ENCODE measurements at places on chromosomes 4 and X. TPM values are rescaled to one million over a fixed set of nuclear protein-coding genes. Genes with fewer than 3 reads are reported as not detected.
A peak's percentile ranks its signal among the peaks of the same experiment; 100 is the strongest.

The DCAF8L2 gene
- 0.11 TPM for total RNA-seq

The GAGE12F gene
- not detected for total RNA-seq

The MAGEA4 gene
- total RNA-seq = not detected

The GAGE12H gene
- not detected for total RNA-seq

DNA sequence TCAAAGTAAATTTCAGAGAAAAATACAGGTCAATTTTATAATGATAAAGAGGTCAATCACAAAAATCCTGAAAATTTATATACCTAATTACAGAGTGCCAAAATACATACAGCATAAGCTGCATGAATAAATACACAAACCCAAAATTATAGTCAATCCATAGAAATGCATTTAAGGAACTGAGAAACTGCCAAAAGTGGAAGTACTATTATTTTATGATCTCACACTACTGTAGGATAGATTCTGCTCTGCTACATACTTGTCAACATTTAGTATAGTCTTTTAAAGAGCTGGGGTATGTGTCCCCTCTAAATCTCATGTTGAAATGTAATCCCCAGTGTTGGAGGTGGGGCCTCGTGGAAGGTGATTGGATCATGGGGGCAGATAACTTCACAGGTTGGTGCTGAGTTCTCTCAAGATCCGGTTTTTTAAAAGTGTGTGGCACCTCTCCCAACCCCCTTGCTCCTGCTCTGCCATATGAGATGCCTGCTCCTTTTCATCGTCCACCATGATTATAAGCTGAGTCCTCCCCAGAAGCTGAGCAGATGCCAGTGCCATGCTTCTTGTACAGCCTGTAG is 31.8 kb downstream of the CHIC2 start:
- DNase-seq = no peak

- DNase-seq = no peak
Observed at GRCh38 chr4:75101906-75102786, 169.2 kb downstream of the PARM1 start.

DNA sequence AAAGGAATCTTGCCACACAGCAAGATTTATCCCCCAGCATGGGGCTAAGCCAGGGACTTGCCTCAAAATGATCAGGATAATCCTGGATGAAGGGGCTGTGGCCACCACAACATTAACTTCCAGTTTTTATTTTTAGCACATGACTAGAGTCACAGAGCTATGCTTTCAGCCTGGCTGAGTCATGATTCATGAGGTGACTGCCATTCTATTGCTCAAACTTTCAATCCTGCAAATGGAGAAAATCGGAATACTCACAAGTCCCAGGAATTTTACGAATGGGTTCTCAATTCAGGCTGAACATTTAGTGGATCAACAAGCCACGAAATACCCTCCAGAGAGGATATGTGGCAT is 70.7 kb upstream of the HPGD start:
- no peak for DNase-seq

GRCh38 chr4:3497523-3498389 is 34.5 kb downstream of the LRPAP1 start:
- DNase-seq = no peak

- no peak for DNase-seq
Observed at GRCh38 chr4:85886665-85887064, 411.7 kb downstream of the ARHGAP24 start.

GRCh38 chrX:16185725-16186136 is 18.4 kb downstream of the MAGEB17 start:
- DNase-seq = no peak

- DNase-seq = peak; percentile 19
Observed at GRCh38 chr4:1418494-1419285, 12.4 kb upstream of the NKX1-1 start.

DNA sequence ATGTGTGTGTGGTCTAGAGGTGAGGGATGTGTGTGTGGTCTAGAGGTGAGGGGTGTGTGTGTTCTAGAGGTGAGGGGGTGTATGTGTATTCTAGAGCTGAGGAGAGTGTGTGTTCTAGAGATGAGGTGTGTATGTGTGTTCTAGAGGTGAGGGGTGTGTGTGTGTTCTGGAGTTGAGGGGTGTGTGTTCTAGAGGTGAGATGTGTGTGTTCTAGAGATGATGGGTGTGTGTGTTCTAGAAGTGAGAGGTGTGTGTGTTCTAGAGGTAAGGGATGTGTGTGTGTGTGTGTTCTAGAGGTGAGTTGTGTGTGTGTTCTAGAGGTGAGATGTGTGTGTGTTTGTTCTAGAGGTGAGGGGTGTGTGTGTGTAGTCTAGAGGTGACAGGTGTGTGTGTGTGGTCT is 1.3 kb downstream of the BST1 start:
- no peak for DNase-seq

- DNase-seq = no peak
Observed at GRCh38 chr4:15021946-15022345, 19.7 kb downstream of the CPEB2 start.

DNA sequence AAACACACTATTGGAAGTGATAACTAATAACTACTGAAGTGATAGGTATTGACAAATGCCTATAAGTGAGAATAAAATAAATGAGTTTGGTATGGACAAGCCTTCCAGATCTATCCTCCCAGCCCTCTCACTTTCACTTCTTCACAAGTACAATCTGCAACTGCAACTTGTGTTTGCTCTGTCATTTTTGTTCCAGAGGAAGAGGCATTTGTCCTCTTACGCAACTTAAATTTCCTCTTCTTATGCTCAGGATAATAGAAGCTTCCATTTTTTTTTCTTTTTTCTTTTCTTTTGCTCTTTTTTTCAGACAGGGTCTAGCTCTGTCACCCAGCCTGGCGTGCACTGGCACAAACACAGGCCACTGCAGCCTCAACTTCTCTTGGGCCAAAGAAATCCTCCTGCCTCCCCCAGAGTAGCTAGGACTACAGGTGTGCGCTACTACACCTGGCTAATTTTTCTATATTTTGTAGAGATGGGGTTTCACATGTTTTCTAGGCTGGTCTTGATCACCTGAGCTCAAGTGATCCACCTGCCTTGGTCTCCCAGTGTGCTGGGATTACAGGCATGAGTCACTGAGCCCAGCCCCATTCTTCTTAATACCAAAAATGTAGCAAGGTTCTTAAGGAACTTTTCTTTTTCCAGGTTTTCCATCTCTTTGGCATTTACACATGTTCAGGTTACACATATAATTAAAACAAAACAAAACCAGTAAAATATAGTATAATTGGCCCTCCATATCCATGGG is 73.1 kb downstream of the PDGFC start:
- DNase-seq = no peak

GRCh38 chr4:107066621-107067020 is 30.5 kb upstream of the DKK2 start:
- no peak for DNase-seq

- DNase-seq = no peak
Observed at GRCh38 chr4:23516716-23517115, 373.1 kb downstream of the PPARGC1A start.

GRCh38 chrX:99752776-99753175 is 657.3 kb downstream of the PCDH19 start:
- no peak for DNase-seq

GRCh38 chr4:85760511-85760910 is 285.6 kb downstream of the ARHGAP24 start:
- no peak for DNase-seq

DNA sequence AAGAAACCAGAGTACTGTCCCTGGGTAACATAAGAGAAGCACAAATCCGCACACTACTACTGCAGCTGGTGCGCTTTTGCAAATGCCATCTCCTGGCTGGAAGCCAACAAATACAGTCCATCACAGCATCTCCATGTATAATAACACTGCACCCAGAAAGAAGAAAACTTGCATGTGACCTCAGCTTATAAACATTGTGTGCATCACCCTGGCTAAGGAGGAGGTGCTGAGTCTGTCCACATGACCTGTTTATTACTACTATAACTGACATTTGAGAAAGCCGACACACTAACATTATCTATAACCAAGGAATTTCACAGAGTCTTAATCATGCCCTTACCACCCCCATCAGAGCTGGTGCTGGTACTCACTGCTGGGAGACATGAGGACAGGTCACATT is 516.8 kb downstream of the CFAP47 start:
- DNase-seq = no peak

- DNase-seq = no peak
Observed at GRCh38 chr4:25103418-25103817, 56.8 kb downstream of the SEPSECS start.

DNA sequence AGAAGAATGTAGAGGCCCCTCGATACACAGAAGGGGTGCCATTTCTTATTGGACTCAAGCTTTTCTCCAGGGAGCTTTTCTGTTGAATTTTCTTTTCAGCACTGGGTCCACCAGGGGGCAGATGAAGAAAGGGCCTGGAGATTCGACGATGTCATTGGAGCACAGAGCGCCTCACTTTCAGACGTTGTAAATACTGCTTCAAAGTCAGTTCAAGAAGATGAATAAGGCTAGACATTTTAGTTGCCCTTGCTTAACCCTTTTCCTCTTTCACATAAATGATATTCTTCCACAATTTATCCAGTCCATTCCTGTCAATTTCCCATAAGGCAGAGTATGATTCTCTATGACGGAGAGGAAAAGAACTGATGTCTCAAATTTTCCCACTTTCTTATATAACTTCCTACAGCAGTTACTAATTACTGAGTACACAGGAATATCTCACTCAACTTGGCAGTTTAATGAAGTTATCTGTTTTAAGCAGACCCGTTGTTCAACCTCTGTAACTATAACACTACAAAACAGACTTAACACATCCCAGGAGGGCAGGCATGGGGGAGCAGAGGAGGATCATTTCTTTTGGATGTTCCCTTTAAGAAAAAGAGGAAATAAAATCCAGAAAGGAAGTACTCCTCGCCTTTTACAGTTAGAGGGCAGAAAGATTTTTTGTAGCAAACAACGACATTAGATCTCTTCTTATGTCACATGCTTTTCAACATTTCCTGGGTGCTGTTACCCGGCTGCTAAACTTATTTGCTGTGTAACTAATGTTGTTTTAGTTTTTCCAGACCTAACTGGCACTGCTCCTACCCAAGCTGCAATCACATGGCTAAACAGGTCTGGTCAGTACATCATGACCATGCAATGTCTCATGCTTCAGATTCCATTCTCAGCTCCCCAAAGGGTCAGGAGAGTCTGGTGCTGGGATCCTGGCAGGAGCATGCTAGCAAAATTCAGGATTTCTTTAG is 12.2 kb upstream of the CENPU start:
- DNase-seq = peak; percentile 38

DNA sequence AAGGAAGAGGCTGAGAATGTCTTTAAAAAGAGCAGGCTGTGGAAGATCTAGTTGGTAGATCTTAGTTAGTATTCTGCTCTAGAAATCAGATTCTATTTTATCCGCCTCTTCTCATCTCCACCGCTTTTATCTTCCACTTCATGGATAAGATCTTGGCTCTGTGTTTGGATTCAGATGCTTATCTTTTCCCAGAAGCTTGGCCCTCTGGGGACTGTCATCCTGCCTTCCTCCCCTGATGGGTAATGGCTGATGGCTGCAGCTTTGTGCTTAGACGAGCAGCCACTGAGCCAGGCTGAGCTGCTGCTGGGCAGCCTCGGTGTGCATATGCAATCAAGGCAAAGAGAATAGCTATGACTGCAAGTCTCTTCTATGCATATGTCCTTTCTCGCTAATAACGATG is 23.5 kb downstream of the TRIML1 start:
- no peak for DNase-seq

DNA sequence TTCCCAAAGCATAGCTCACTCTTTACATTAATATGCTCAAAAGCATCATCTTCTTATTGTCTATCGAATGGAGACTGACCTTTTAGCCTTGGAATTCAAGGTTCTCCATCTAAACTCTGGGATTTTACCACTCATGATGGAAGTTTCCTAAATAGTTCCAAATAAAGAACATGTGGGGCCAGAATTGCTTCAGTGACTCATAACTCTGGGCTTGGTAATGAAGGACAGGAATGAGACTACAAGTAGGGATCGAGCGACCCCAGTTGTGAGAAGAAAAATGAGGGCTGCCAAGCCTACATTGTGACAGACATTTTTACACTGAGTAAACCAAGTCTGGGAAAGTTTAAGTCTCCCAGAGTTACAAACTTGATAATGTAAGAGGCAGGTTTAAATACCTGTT is 269.9 kb downstream of the CBLL2 start:
- no peak for DNase-seq

GRCh38 chrX:141945426-141945825 is 41.7 kb downstream of the MAGEC1 start:
- no peak for DNase-seq

DNA sequence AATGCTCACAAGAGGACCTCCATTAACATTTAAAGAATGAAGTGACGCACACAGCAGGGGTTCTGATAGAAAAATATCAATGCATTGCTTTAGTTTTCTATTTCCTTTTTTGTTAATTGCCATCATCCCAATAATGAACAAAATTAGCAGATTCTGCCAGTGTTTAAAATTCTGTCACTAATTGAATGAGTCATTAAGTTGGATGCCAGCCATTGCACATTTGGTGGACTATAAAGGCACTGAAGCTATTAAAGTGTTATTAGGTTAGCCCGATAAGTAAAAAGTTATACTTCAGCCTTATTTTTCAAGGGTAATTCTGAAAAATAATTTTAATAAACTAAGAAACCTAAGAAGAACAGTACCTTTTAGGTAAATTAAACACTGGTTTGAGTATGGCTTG is 53.1 kb downstream of the MAP3K15 start:
- no peak for DNase-seq

DNA sequence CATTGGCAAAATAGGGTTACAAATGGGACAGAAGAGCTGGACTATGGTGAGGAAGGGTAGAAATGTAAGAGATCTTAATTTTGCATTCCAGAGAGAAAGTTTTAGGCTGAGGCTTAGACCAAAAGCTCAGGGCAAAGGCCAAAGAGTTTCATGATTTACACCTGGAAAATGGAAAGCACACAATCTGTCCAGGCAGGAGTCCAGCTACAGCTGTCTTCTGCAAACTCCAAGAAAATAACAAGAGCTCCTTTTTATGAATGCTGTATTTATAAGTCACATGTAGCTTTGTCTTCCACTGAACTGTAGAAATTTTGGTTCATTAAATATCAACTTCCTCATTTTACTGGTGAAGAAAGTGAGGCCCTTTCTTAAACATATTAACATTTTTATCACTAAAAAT is 288.0 kb upstream of the ATOH1 start:
- no peak for DNase-seq

DNA sequence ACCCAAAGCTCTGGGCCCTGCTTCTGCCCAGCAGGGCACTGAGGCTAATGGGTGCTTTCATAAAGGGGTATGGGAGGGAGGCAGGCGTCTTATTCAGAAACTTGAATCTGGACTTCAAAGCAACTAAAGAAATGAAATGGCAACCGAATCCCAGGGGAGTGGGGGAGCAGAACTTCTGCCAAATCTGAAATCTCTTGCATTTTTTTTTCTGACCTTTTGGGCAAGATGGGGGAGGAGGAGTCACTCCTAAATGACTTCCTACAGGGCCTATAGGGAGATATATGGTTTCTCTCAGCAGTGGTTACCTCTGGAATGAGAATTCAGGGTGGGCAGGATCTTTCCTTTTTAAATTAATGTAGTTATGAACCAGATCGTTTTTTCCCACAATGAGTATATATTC is 30.6 kb upstream of the KIAA1210 start:
- no peak for DNase-seq

Data from mesothelial cell of epicardium (in vitro differentiated cells).